ENCODE measurements at places on chromosomes 7 and 10. TPM values are rescaled to one million over a fixed set of nuclear protein-coding genes. Genes with fewer than 3 reads are reported as not detected.

Gene SCART1
- 0.37 TPM for polyA plus RNA-seq

DNA sequence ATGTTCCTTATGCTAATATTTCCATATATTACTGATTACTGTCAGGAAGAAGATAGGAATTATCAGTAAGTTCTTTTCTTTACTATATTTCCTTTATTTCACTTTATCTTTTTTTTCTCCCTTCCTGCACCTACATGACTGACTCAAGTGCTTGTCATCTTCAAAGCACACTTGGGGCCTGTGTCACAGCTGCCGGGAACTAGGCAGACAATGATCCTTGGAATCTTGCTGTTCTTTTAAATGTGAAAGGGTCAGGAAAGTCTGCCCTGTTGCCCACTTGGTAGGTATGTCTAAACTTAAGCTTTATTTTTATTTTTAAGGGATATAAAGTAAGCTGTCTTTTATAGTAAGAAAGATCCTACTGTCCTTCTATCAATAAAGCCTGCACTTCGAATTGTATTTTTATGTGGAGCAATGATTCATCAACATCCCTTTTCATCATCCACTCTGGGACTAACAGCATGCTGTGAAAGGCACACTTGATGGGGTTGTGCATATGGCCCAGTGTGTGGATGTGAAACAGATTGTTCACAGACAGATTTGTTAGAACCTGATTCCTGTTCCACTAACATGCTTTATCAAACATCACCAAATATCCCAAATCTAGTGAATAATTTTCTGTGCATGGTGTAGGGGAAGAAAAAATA is 556.9 kb downstream of the DNAJB9 start:
- DNase-seq, result no peak

- DNase-seq, result no peak
Observed at GRCh38 chr10:90977855-90978486, 57.1 kb upstream of the ANKRD1 start.

DNA sequence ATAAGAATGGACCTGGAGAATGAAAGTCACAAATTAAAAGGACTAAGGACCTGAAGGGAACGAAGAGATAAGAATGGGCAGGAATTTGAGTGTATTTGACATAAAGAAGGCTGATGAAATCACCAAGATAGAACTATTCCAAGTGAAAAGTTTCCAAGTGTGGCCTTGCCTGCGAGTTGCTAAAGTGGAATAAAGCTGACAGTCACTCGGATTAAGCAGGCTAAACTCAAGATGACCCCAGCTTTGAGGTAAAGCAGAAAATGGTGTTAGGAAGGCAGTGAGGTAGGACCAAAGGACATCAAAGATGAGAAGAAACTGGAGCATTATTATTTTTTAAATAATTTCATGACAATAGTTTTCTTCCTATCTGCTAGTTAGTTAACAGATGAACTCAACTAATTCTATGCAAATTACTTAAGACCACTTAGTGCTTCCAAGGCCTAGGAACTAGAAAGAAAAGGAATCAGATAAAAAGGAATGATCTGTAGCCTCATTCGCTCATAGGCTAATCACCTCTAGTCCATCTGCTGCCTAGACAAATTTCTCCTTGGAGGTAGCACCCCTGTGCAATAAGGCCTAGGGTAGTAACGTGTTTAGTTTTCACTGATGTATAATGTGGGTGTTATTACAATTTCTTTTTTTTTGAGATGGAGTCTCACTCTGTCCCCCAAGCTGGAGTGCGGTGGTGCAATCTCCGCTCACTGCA is 34.5 kb downstream of the EZH2 start:
- DNase-seq, result no peak

GRCh38 chr7:117219485-117219884 is 103.4 kb downstream of the WNT2 start:
- DNase-seq, result no peak

Gene PDE6C
- not detected for polyA plus RNA-seq

GRCh38 chr10:119536508-119537025 is 6.0 kb downstream of the RGS10 start:
- DNase-seq, result no peak

GRCh38 chr7:4734587-4735345 is 40.7 kb upstream of the AP5Z1 start:
- DNase-seq, result no peak

GRCh38 chr10:103671126-103671895 is 177.8 kb downstream of the NEURL1 start:
- no peak for DNase-seq

DNA sequence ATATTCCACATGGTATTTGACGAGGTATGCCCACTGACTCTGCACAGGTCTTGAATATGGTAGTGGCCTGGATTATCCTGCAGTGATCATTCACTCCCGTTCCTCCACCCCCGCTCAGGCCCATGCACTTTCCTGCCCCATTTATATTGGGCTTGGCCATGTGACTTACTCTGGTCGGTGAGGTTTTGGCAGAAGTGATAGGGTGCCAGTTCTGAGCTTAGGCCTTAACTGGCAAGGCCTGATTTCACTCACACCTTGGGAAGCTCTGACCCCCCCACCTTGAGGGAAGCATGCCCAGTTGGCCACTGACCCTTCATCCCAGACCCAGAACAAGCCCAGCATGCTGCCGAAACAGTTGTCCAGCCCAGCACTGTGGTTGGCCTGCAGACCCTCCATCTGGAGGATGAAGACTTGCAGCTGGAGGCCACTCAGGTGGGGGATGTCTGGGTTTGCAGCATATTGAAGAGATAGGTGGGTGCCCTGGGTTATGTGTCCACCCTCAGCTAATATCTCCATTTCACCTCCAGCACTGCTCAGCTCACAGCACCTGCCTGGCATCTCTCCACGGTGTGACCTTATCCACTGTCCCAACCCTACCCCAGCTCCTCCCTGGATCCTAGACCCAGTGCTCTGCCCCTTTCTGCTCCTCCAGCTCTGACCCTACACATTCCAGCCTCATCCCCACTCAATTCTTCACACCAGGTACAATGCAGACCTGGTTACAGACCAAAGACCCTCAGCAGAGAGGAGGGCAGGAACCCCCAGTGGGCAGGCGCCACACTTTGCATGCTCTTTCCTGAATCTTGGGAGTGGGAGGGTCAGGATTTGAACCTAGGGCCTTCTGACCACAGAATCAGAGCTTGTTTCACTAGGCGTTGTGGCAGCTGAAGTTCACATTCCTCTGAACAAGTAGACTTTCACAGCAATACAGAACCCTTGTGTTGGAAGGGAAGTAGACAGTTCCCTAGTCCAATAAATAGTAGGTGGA is 138.1 kb upstream of the CHST15 start:
- DNase-seq, result no peak

GRCh38 chr7:38303866-38304265 is 30.4 kb upstream of the TARP start:
- no peak for DNase-seq

DNA sequence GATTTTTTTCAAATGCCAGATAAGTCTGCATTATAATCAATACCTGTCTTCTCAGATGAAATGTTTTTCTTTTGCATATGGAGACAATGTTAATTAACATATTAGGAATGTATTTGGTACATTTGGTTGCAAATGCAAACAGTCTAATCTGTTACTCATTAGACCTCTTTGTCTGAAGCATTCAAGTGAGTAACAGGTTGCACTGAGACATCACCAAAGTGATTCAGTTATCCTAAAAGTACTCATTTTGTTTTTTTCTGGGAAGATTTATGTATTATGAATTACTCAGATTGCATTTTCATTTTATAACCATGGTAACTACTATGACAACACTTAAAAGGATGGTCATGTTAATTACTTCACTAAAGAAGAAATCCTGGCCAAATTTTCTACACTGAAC is 513.6 kb downstream of the HTR7 start:
- no peak for DNase-seq

Gene OR2A12
- not detected for polyA plus RNA-seq

Gene AGAP6
- 10.3 TPM for polyA plus RNA-seq

- DNase-seq, result no peak
Observed at GRCh38 chr10:62772186-62772974, 32.1 kb upstream of the ADO start.

- DNase-seq, result no peak
Observed at GRCh38 chr7:96021568-96021967, 249.2 kb downstream of the DYNC1I1 start.

- DNase-seq, result no peak
Observed at GRCh38 chr10:86868353-86868752, 89.1 kb downstream of the MMRN2 start.

- DNase-seq, result no peak
Observed at GRCh38 chr7:135924302-135924701, 52.9 kb downstream of the MTPN start.

DNA sequence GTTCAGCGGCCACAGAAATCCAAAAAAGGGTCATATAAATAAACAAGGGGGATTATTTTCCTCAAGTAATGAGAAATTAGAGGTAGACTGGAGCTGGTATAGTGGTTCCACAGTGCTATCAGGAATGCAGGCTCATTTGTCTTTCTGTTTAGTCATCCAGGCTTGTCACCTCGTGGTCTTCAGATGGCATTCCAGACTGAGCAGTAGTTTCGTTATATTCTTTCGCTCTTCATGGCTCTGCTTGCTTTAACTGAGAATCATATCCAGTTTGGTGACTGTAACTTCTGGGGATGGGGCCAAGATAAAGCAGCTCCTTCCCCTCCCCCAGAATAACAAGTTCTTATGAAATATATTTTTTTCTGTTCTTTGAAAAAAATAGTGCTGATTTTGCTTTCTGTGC is 9.5 kb downstream of the ANKIB1 start:
- no peak for DNase-seq

DNA sequence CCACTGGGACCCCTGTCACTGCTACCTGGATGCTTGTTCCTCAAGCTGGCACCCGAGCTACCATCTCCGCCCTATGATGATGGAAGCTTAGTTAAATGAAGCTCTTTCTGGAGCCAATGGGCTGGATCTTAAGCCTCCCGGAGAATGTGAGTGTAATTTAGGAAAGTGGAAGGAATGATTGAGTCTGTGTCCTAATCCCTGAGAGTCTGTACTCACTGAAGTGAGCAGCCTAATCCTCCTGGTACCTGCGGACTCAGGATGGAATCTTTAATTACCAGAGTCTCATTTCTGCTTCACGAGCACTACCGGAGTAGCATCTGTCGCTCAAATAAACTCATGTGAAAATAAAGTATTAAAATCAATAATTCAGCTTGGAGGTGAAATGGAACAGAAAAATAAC is 255.5 kb downstream of the WDR37 start:
- no peak for DNase-seq

Gene NANOS1
- 1.7 TPM for polyA plus RNA-seq

GRCh38 chr10:116215651-116216050 is 57.4 kb downstream of the GFRA1 start:
- no peak for DNase-seq

DNA sequence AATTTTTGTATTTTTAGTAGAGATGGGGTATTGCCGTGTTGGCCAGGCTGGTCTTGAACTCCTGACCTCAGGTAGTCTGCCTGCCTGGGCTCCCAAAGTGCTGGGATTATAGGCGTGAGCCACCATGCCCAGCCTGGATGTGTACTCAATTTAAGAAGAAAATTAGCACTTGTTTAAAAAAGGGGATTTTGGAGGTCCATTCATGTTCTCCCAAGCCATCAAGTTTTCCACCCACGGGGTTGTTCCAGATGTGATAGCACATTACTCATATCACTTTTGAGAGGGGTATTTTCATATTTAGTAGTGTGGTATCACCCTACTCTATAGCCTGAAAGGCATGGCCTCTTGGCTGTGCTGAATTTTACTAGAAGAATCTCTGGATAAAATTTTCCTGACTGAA is 10.5 kb upstream of the SLC26A3 start:
- no peak for DNase-seq

DNA sequence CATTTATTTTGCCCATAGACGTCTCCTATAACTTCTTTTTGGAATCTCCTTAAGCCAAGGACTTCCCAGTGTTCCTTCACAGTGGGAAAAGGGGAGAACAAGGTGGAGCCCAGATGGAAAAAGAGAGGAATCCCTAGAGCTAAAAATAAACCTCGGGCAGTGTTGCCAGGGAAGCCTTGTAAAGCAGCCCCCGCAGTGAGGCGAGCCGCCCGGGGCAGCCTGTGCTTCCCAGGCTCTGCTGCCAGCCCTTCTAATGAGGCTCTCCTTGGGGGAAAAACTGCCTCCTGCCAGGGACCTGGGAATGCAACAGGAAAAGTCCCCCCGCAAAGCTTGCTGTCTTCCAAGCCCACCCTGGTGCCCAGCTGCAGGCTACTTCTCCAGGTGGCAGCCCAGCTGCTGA is 71.7 kb downstream of the SH3PXD2A start:
- DNase-seq, result no peak

Gene CHAT
- polyA plus RNA-seq, result not detected

- DNase-seq, result no peak
Observed at GRCh38 chr7:15755061-15755460, 68.6 kb upstream of the MEOX2 start.

Gene TMEM213
- not detected for polyA plus RNA-seq

DNA sequence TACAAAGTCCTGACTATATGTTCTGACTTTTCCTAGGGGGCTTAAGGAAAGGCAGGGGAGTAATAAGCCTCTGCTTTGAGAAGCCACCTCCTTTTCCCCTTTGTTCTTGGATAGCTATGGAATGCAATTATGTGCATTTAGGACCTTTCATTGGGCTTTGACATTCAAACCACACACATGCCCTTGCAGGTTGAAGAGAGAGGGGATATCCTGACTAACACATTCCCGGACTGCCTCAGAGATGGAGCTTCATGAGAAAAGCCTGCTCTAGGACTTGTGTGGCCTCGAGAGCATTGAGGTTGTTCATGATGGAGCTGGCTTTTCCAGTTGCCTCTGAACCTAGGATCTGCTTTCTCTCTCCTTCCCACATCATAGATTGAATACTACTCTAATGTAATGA is 694.5 kb downstream of the LRMDA start:
- no peak for DNase-seq

- no peak for DNase-seq
Observed at GRCh38 chr7:84744385-84744784, 442.5 kb downstream of the SEMA3D start.

GRCh38 chr7:130268463-130269317 is 2.0 kb downstream of the CPA2 start:
- DNase-seq, result no peak

GRCh38 chr7:30815388-30815854 is 44.2 kb downstream of the MINDY4 start:
- DNase-seq, result no peak

Data from A549 (cell line).